ENCODE measurements at places on chromosomes 5 and 9.

DNA sequence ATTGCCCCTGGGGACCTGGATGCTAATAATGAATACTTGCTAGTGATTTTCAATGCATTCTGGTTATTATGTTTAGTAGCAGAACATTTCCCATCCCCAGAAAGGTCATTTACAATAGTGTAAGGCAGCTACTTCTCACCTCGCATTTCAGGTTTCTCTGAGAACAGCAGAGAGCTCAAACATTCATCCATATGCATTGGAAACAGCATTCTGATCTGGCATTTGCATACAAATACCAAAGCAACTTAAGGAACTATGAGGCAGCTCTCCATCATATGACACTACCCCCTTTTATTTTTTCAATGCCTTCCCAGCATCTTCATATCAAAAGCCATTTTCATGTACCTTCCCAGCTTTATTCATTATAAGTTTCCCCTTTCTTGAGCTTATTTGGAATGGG is 6.4 kb downstream of the PPP2R2B start:
- no peak for DNase-seq

DNA sequence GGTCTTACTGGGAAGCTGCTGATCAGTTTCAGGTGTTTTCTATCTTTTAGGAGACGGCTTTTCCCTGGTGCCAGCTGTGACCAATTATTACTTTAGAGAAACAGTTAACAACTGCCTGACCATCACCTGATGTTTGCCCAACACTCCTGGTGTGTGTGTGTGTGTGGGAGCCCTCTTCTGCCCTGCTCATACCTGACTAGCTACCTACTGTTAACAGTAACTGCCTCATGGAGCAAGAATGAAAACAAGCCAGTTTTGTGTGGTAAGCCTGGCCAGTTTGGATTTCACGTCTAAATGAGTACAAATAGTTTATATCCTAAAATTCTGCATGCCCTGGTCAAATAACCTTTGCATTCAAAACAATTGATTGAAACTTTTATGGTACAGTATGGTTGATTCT is 46.1 kb upstream of the RIOK2 start:
- DNase-seq = no peak

DNA sequence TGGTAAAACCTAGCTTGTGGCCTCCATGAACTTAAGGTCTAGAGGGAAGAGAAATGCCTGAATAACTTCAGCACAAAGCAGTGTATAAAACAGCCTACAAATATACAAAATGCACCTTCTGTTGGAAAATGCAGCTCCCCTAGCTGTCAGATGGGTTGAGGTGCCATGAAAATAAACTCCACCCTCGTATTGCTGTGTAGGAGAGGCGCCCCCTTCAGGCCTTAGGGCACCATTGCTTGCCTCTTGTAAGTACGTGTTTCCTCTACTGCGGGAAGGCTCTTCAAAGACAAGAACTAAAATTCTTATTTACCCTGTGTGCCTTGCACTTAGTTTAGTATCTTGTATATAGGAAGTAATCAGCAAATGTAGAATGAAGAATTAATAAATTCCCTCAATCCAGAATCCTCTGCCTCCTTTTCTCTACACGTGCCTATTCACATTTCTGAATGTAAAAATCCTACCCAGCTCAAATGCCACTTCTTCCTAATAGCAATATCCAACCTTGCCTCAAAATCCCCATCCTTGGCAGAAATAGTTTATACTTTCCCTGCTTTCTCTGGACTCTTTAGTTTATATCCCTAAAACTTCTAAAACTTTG is 393.7 kb upstream of the PDE4D start:
- peak; percentile 54 for DNase-seq

DNA sequence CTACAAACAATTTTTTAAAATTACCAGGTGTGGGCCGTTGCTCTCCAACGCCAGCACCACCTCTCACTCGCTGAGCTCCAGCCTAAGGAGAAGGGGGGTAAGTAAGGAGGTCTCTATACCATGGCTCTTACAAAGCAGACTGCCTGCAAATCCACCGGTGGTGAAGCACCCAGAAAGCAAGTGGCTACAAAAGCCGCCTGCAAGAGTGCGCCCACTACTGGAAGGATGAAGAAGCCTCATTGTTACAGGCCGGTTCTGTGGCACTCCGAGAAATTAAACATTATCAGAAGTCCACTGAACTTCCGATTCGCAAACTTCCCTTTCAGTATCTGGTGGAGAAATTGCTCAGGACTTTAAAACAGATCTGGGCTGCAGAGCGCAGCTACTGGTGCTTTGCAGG is 46.0 kb downstream of the CDO1 start:
- no peak for DNase-seq

DNA sequence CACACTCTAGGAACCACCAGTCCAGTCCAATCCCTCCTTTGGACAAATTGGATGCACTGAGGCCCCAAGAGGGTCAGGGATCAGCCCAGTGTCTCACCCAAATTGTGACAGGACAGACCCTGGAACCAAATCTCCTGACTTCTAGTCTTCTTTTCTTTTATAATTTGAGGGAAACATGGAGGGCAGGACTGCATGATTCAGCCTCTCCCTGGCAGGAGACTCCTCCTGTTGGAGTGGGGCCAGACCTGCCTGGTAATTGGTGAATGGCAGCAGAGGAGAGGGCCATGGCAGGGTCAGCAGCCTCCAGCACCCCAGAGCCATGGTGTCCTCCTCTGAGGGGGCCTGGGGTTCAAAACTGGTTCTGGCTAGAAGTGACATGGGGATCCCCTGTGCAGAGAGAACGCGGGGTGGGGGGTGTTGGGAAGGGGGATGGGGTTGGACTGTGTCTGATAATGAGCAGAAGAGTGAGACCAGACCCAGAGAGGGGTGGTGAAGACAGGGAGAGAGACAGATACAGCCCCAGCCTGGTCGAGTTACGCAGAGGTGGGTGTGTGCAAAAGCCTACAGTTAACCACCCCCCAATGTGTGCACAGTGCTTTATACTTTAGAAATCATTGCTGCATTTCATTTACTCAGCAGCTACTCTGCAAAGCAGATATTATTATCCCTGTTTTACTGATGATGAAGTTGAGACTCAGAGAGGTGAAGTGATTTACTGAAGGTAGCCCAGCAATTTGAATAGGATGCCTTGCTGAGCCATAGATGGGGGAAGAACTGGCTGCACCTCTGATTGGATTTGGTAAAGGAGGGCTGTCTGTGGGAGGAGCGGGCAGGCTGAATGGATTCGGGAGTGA is 3.8 kb upstream of the SYNPO start:
- DNase-seq = no peak

DNA sequence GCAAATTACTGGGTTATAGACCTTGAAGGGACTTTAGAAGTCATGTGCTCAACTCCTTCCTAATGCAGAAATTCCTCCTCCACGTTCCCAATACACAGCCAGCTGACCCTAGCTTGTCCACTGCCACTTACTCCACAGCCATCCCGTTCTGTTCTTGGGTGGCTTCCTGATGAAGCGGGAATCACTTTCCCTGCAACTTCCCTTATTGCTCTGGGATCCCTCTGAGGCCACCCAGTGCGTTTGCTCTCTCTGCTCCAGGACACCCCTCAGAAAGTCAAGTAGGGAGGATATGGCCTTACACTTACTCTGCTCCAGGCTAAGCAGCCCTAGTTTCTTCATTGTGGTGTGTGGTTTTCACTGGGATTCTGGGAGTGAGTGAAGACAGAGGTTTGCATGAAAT is 55.5 kb downstream of the GALNT12 start:
- DNase-seq = no peak

- no peak for DNase-seq
These were observed 12.9 kb upstream of the ZNF782 start for GRCh38 chr9:96867079-96867804.

DNA sequence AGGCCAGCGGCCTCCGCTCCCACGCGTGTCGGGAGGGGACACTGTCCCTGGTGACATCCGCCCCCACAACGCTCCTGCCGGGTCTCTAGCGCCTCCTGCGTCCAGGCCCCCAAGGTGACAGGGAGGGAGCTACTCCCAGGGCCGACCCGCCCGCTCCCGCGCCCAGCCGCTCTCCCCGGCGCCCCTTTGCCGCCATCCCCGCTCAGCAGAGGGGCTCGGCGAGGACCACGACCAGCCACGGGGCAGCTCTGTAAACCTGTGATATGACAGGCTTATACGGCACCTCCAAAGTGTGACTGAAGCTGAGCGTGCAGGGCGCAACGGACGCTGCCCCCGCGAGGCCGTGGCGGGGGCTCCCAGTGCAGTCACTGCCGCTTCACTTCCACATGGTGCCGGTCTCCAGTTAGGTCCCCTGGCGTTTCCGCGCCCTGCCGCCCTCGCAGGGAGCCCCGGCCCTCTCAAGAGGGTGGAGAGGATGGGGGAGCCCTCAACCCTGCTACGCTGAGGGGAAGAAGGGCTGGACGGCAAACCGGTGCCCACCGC is 978 bp upstream of the ADCY2 start:
- no peak for DNase-seq

GRCh38 chr9:306907-307306 is 92.2 kb downstream of the DOCK8 start:
- peak; percentile 58 for DNase-seq

- DNase-seq = no peak
These were observed 4.4 kb downstream of the NDST1 start for GRCh38 chr5:150512368-150512747.

DNA sequence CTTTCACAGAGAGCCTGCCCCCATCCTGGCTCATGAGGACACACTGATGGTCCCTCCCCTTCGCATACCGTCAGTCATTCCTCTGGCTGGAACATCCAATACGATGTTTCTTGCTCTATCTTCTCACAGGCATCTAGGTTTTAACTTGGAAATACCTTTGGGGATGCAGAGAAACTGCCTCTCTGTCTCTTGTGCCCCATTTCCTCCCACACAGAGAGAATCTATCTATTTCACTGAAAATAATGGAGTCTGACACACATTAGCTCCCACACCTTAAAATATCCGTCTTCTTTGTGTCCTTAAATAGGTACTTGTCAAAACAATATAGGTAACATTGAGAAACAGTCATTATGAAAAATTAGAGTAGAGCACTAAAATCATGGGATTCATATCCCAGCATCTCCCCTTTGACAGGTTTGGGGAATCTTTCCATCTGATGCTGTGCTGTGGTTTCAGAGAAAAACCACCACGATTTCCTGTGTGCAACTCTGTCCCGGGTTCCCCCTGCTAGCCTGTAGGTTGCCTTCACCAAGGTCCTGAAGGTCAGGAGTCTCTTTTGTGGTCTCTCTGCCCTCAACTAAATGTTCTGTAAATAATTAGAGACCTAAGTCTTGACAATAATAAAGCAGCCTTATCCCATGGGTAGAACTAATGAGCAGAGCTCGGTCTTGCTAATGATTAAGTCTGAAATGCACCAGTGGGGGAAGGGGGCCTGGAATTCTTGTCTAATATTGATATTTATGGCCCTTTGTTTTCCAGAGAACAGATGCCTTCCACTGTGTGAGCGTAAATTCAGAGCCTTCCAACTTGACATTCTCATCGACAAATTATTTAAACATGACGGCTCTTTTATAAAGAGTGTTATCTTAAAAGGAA is 371.0 kb downstream of the ICE1 start:
- DNase-seq = no peak

DNA sequence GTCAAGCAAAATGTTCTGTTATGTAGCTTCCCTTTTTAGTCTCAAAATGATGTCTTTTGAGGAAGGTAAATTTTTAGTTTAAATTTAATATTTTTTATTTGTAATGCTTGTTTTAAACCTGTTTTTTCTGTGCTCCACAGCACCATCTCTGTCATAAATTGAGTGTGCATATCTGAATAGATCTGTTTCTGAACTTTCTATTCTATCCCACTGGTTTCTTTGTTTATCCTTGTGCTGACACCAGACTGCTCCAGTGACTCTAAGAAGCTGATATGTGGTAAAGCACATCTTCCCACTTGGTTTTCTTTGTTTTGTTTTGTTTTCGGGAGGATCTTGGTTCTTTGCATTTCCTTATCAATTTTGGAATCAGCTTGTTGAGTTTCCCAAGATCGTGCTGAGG is 7.1 kb upstream of the RNF145 start:
- DNase-seq = no peak

All from CD4-positive, alpha-beta T cell treated with Interferon alpha-2 for 1 hour (primary cell).